OCI-M1 (cell line): ENCODE measurements at places on chromosomes 3 and 15.

- DNase-seq, result no peak
These were observed 23.1 kb downstream of the IQGAP1 start for GRCh38 chr15:90411176-90411575.

DNA sequence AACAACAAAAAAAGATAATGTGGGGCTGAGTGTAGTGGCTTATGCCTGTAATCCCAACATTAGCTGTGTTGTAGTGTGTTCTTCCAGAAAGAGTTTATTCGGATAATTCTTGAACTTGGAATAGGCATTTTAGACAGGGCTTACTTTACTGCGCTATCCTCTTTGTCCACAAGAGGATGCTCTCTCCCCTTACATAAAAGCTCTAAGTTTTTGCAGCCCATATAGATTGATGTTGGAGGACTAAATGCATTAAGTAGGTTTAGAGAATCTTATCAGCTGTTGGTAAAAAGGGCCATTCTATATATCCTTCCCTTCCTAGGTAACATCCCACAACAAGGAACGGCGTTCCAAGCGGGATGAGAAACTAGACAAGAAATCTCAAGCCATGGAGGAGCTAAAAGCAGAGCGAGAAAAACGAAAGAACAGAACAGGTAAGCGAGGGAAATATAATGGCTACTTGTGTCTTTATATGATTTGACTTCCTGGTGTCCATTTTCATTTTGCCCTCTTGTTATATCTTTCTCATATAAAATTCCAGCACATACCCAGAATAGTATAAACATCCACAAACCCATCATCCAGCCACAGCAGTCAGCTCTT is 27.8 kb upstream of the ITPKA start:
- DNase-seq, result peak; percentile 65

DNA sequence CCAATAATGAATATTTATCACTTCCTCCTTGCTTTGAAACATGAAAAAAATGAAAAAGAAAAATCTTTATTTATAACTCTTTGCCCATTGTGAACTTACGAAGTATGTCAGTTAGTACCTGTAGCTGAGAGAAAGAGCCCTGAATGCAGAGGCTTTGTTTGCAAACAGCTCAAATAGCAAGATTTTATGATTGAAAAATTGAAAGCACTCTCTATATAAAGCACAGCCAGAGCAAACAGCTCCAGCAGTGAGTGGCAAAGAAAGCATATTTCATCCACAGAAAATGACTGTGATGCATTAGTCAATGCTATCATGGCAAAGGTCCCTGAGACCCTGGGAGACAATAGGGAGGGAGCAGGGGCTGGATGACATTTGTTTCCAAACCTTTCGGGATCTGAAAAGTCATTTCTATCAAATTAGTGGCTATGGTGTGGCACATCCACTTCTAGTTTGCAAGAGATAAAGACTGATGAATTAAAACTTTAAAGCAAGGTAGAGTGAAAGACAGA is 576.1 kb downstream of the OTOL1 start:
- no peak for DNase-seq

- peak; percentile 93 for DNase-seq
These were observed 30.1 kb upstream of the NRROS start for GRCh38 chr3:196609343-196609775.

DNA sequence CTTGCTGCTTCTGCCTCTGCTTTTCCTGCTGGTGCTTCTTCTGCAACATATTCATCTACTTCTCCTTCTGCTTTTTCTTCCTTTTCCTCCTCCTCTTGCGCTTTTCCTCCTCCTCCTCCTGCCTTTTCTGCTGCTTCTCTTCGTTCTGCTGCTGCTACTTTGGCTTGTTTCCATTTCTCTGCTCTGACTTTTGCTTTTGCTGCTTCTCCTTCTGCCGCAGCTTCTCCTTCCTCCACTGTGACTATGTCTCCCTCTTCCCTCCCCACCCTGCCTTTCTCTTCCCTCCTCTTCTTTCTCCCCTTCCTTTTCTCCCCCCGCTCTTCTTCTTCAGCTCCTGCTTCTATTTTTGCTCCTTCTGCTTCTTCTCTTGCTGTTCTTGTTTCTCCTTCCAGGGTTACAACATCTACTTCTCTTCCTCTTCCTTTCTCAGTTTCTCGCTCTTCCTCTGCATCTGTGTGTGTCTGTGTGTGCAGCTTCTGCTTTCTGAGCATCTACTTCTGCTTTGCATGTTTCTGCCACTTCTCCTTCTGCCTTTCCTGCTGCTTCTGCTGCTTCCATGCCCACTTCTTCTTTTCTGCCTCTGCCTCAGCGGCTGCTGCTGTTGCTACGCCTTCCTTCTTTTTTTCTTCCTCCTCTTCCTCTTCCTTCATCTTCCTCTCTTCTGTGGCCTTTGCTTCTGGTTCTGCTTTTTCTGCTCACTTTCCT is 51.4 kb downstream of the FAM43A start:
- peak; percentile 78 for DNase-seq

- no peak for DNase-seq
These were observed 299.9 kb downstream of the MECOM start for GRCh38 chr3:169363318-169364265.

DNA sequence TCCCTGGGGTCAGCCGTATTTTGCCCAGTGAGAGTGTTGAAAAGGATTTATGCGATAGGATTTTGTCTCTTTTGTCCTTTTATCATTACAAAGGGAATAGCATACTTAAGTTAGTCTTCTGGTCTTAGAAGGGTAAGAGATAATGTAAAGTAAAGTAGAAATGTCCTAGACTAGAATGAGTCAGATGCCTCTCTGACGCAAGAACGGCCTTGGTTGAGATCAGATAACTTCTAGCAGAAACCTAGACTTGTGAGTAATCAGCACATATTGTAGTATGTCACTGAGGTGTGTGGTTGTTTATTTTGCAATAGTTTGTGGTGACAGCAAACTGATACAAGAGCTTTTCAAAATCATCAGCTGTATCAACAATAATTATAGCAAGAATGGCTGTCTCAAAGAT is 866.1 kb downstream of the NSUN3 start:
- DNase-seq, result peak; percentile 95

- no peak for DNase-seq
These were observed 245.2 kb downstream of the CD47 start for GRCh38 chr3:107845380-107846278.

DNA sequence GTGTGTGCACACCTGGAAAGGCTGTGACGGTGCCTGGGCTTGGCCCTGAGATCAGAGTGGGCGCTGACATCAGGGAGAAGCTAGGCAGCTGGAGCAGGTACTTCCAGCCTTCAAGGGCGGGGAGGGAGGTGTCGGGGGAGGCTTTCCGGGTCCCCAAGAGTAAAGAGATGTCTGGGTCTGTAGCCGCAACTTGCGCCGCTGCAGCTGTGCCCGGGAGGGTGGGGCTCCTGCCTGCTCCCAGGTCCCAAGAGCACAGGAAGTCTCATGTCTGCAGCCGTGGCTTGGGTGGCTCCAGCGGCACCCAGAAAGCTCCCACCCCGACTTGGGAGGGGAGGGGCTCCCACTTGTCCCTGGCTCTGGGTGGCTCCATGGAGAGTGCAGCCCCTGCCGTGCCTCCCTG is 103.2 kb upstream of the BNIP2 start:
- DNase-seq, result no peak

- no peak for DNase-seq
These were observed 55.9 kb upstream of the OXTR start for GRCh38 chr3:8825153-8825825.

DNA sequence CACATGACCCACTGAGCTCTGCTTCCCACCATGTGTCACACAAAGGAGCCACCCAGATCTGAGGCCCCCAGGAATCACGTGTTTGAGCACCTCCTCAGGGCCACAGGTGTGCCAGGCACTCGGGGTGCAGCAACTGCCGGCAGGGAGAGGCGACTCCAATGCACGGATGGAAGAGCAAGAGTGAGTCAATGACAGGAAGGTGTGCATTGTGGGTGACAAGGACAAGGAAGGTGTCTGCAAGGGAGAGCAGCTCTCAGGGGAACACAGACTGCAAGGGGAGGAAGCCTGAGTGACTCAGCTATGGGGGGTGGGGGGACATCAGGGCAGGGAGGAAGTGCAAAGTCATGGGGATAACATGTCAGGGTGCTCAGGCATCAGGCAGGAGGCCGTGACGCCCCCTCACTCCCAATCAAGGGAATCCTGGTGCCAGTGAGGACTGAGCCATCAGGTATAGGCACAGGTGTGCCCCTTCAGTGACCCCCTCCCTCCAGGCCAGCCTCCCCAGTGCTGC is 67.4 kb downstream of the NUP210 start:
- peak; percentile 9 for DNase-seq

DNA sequence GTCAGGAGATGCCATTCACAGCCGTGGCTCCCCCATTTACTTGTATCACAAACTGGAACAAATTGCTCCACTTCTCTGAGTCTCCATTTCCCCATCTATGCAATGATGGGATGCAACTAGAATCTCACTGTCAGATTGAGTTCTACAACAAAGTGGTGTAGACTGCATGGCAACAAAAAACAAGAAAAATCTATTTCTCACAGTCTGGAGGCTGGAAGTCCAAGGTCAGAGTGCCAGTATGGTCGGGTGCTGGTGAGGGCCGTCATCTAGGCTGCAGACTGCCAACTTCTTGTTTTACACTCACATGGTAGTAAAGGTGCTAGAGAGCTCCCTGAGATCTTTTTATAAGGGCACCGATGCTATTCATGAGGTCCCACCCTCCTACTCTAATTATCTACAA is 158.4 kb upstream of the BCL6 start:
- DNase-seq, result no peak

GRCh38 chr3:186464424-186465093 is 79.6 kb downstream of the CRYGS start:
- peak; percentile 1 for DNase-seq

DNA sequence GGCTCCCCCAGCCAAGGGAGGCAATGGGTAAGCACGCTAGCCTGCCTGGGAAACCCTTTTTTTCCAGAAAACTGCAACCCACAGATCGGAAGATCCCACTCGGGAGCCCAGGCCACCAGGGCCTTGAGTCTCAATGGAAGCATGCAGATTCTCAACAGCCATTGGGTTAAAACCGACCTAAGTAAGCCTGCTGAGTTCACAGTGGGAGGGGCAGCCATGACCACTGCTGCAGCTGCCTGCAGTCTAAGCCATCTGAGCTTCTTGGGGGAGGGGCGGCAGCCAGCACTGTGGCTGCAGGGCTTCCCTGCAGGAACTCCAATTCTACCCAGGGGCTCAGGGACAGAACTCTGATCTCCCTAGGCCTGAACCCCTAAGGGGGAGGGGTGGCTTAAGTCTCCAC is 82.0 kb downstream of the DPPA2 start:
- DNase-seq, result no peak

- no peak for DNase-seq
These were observed 87.6 kb downstream of the LRIG1 start for GRCh38 chr3:66413151-66413751.
